ENCODE measurements at places on chromosomes 2 and 18. TPM values are rescaled to one million over a fixed set of nuclear protein-coding genes. Genes with fewer than 3 reads are reported as not detected.

- no peak for DNase-seq
Observed at GRCh38 chr2:165074884-165075283, 119.6 kb upstream of the SLC38A11 start.

- DNase-seq = no peak
Observed at GRCh38 chr2:10932345-10933151, 20.8 kb downstream of the KCNF1 start.

Gene TTC32
- 7.3 TPM for total RNA-seq

DNA sequence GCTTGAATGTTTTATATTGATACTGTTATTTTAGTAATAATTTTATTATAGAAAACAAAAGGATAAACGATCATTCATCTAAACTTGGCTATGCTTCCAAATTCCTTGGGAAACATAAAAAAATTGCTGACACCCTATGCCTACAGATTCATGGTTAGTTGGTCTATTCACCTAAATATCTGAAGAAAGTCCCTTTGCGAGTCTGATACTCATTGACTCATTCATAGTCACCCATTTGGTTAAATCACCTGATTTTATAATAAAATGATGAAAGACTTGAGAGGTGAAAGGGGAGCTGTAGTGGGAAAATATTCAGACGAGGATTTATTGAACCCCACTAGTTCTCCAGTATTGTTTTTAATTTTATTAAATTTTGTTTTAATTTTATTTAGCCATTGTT is 112.0 kb downstream of the PTPN4 start:
- DNase-seq = no peak

GRCh38 chr2:239049421-239050251 is 201.8 kb downstream of the TWIST2 start:
- DNase-seq = peak; percentile 40

Gene AGXT
- not detected for total RNA-seq

GRCh38 chr2:204475399-204475798 is 69.9 kb upstream of the PARD3B start:
- no peak for DNase-seq

Gene TRIM43
- not detected for total RNA-seq

Gene DCTN1
- 103 TPM for total RNA-seq

DNA sequence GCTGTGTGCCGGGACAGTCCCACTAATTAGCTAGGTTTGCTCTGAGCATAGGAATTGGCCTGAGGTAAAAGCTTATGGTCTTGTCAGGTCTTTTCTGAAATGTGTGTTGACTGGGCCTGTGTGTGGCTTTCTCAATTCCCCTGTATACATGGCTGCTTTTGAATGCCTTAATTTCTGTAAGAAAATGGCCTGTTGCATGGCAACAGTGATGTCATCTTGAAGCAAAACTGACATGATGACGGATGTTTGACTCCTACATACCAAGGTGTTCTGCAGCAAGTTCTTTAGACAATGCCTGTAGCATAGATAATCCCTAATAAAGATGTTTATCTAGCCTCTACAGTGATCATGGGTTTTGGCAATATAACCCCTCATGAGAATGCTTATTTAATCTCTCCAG is 198.5 kb downstream of the OTX1 start:
- no peak for DNase-seq

Gene PMAIP1
- total RNA-seq = not detected

Gene BOLL
- not detected for total RNA-seq
